ENCODE measurements at places on chromosomes 7 and 10.

- H3K27me3 ChIP-seq = peaks cover 5% of the 10 kb centered on the region
- H3K27ac ChIP-seq = peak overlapping the region; percentile 63
- H3K36me3 ChIP-seq = no peaks in the 10 kb centered on the region
- H3K4me1 ChIP-seq = peaks cover 21% of the 10 kb centered on the region
These were observed 3.1 kb downstream of the PCOLCE start for GRCh38 chr7:100604976-100605911.

DNA sequence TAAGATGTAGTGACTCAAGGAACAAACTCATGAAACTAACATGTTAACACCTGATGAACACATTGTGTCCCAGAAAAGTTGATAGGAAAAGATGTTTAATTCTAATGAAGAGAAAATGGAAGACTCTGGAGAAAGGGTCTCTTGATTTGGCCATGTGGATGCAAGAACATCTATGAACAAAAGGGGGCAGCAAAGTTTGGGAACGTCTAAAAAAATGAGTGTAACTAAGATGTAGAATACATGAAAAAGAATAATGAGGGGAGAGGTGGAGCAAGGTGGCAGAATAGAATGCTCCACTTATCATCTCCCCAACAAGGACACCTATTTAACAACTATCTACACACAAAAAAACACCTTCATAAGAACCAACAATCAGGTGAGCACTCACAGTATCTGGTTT, 805.1 kb downstream of the TNS3 start:
- DNase-seq = no peak
- H3K4me1 ChIP-seq = no peaks in the 10 kb centered on the region
- no peak overlapping the region for H3K27ac ChIP-seq
- H3K36me3 ChIP-seq = no peaks in the 10 kb centered on the region
- H3K4me3 ChIP-seq = no peak overlapping the region
- no peaks in the 10 kb centered on the region for H3K27me3 ChIP-seq

GRCh38 chr7:32803406-32804141, 88.0 kb downstream of the KBTBD2 start:
- no peak overlapping the region for H3K27ac ChIP-seq
- H3K4me1 ChIP-seq = no peaks in the 10 kb centered on the region
- peaks cover 7% of the 10 kb centered on the region for H3K36me3 ChIP-seq
- no peak overlapping the region for H3K4me3 ChIP-seq

- no peak overlapping the region for H3K27ac ChIP-seq
- DNase-seq = peak; percentile 22
- no peak overlapping the region for H3K4me3 ChIP-seq
These were observed 162.4 kb upstream of the PPP2R2D start for GRCh38 chr10:131738396-131738735.

DNA sequence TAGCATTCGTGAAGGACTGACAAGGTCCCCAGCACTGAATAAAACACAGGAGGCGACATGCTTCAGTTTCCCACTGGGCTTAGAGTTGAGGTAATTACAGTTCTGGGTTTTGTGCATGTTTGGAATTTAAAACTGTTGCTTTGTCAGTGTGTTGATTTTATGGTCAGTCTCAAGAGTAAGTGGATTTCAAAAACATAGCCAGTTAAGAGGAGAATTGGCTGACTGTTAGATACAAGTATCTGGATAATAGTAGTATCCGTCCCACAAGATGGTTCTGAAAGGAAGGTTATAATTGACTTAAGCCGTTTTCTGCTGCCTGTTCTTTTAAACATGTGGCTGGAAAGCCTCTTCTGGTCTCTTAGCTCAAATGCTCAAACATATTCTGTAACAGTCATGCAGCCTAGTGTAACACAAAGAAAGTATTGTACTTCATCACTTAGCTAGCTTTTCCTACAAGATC, 170.9 kb downstream of the POLR1F start:
- DNase-seq = no peak

DNA sequence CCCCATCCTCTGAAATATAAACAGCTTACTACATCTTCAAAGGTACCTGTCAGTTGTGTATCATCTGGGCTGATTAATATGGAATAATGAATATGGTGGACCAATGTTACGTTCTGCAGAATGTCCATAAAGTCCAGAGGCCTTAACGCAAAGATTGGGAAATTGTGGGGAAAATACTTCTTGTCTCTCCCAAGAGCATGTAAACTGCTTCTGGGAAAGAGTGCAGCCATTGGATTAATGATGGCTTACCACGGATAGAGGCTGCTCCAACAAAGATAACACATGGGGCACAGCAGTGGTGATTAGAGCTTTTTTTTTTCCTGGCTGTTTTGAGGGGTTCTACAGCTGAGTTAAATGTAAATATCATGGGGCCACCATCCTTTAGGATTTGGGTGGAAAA, 340.4 kb upstream of the AKR1E2 start:
- H3K27me3 ChIP-seq = peaks cover 3% of the 10 kb centered on the region
- H3K36me3 ChIP-seq = no peaks in the 10 kb centered on the region
- no peaks in the 10 kb centered on the region for H3K4me1 ChIP-seq
- H3K27ac ChIP-seq = no peak overlapping the region
- H3K4me3 ChIP-seq = no peak overlapping the region
- no peak for DNase-seq

GRCh38 chr10:99964791-99965190, 45.0 kb downstream of the DNMBP start:
- H3K27ac ChIP-seq = no peak overlapping the region
- H3K4me1 ChIP-seq = peaks cover 5% of the 10 kb centered on the region
- H3K27me3 ChIP-seq = no peaks in the 10 kb centered on the region
- H3K4me3 ChIP-seq = no peak overlapping the region
- DNase-seq = no peak
- H3K36me3 ChIP-seq = no peaks in the 10 kb centered on the region

- H3K4me1 ChIP-seq = peaks cover 27% of the 10 kb centered on the region
- peaks cover 2% of the 10 kb centered on the region for H3K27me3 ChIP-seq
- H3K36me3 ChIP-seq = no peaks in the 10 kb centered on the region
- peak; percentile 54 for DNase-seq
- H3K4me3 ChIP-seq = peak overlapping the region; percentile 65
These were observed 151.5 kb downstream of the ANK3 start for GRCh38 chr10:60237977-60238758.

- peaks cover 6% of the 10 kb centered on the region for H3K36me3 ChIP-seq
- no peaks in the 10 kb centered on the region for H3K4me1 ChIP-seq
- H3K27me3 ChIP-seq = no peaks in the 10 kb centered on the region
- no peak overlapping the region for H3K27ac ChIP-seq
These were observed 134.1 kb upstream of the SP4 start for GRCh38 chr7:21293771-21294170.

DNA sequence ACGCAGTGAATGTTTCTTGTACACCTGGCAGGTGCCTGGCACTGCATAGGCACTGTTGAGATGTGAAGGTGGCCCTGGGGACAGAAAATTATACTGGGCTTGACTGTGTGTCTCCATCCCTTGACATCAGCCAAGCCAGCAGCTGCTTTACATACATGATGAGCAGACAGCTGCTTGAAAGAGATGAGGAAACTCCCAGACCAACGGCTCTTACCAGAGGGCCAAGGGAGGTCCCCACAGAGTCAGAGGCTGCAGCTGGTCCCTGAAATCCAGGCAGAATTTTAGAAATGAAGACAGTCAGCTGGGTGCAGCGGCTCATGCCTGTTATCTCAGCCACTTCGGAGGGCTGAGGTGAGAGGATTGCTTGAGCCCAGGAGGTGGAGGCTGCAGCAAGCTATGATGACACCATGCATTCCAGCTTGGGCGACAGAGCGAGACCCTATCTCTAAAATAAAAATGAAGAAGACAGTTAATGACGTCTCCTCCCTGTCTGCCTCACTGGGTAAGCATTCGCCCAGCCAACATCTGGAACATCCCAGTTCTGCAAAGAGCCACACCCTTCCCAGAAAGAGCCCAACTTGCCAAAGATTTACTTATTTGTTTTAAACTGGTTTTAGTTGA, 17.6 kb downstream of the LIMK1 start:
- H3K4me3 ChIP-seq = no peak overlapping the region
- H3K27me3 ChIP-seq = no peaks in the 10 kb centered on the region
- H3K36me3 ChIP-seq = peaks cover 38% of the 10 kb centered on the region
- DNase-seq = no peak

DNA sequence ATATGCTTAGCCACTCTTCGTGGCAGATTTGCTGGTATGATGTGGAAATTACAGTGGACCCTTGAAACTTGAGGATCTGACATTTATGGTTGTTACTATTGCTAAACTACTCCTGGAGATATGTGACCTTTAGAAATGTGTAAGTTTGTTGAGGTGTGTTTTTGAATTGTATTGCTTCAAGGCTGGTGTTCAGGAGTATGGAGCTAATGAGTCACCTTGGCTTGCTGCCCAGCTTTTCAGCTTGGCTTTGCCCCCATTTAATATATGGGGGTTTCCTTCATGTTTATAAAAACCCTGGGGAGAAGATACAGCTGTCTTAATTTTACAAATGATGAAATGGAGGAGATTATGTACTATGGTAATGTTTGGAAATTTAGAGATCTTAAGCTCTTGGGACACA, 11.6 kb downstream of the HBP1 start:
- H3K27me3 ChIP-seq = no peaks in the 10 kb centered on the region
- no peak for DNase-seq
- peaks cover 17% of the 10 kb centered on the region for H3K4me1 ChIP-seq
- H3K36me3 ChIP-seq = peaks cover 31% of the 10 kb centered on the region
- H3K27ac ChIP-seq = peak overlapping the region; percentile 16
- no peak overlapping the region for H3K4me3 ChIP-seq

DNA sequence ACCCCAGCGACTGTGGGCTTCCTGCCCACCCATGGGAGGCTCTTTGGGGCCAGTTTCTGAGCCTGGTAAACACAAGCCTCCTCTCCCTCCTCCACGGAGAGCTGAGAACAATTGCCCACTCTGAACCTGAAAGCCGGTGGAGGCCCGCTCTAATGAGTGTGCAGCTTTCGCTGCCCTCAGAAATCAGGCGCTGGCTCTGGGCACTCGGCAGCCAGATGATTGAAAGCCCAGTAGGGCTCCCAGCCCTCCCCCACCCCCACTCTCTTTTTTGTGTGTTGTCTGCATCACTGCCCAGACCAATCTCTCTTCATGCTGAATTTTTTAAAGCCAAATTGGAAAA, 438.9 kb downstream of the RPS24 start:
- no peak overlapping the region for H3K27ac ChIP-seq
- no peak for DNase-seq
- no peaks in the 10 kb centered on the region for H3K36me3 ChIP-seq
- peaks cover 7% of the 10 kb centered on the region for H3K4me1 ChIP-seq
- H3K4me3 ChIP-seq = no peak overlapping the region

- peaks cover 12% of the 10 kb centered on the region for H3K36me3 ChIP-seq
- H3K27me3 ChIP-seq = peaks cover 11% of the 10 kb centered on the region
- H3K4me1 ChIP-seq = peaks cover 5% of the 10 kb centered on the region
- no peak overlapping the region for H3K27ac ChIP-seq
These were observed 30.4 kb downstream of the PDLIM1 start for GRCh38 chr10:95260397-95260881.

GRCh38 chr10:111130471-111130870, 53.6 kb downstream of the ADRA2A start:
- no peak overlapping the region for H3K27ac ChIP-seq
- H3K36me3 ChIP-seq = no peaks in the 10 kb centered on the region
- H3K4me3 ChIP-seq = no peak overlapping the region
- peak; percentile 30 for DNase-seq

- no peak overlapping the region for H3K4me3 ChIP-seq
- no peaks in the 10 kb centered on the region for H3K4me1 ChIP-seq
- peak; percentile 25 for DNase-seq
- no peak overlapping the region for H3K27ac ChIP-seq
- H3K27me3 ChIP-seq = no peaks in the 10 kb centered on the region
These were observed 39.6 kb upstream of the SHH start for GRCh38 chr7:155851892-155852291.

DNA sequence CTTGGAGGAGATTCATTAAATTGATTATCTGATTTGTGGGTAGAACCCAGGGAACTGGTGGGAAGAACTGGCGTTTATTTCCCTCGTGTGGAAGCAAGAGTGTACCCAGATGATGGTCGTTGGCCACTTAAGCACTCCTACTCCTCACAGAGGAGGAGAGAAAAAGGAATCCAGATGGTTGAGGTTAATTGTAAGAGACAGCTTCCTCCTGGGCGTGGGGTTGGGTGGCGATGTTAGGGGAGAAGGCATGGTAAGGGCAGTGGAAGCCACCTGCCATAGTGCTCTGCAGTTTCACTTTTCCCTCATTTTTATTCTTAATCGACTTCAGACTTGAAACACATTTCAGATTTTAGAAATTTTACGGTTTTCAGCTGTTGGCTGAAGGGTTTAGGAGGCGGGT, 104.1 kb downstream of the DOCK1 start:
- H3K27ac ChIP-seq = no peak overlapping the region
- DNase-seq = no peak
- H3K36me3 ChIP-seq = no peaks in the 10 kb centered on the region
- no peaks in the 10 kb centered on the region for H3K4me1 ChIP-seq

GRCh38 chr7:48398191-48398590, 226.9 kb downstream of the ABCA13 start:
- H3K4me1 ChIP-seq = no peaks in the 10 kb centered on the region
- no peak overlapping the region for H3K4me3 ChIP-seq
- DNase-seq = no peak
- no peak overlapping the region for H3K27ac ChIP-seq
- peaks cover 2% of the 10 kb centered on the region for H3K27me3 ChIP-seq

- no peak overlapping the region for H3K4me3 ChIP-seq
- H3K27me3 ChIP-seq = peaks cover 6% of the 10 kb centered on the region
- no peaks in the 10 kb centered on the region for H3K4me1 ChIP-seq
- H3K36me3 ChIP-seq = no peaks in the 10 kb centered on the region
These were observed 99.0 kb upstream of the PODXL start for GRCh38 chr7:131655447-131655846.

DNA sequence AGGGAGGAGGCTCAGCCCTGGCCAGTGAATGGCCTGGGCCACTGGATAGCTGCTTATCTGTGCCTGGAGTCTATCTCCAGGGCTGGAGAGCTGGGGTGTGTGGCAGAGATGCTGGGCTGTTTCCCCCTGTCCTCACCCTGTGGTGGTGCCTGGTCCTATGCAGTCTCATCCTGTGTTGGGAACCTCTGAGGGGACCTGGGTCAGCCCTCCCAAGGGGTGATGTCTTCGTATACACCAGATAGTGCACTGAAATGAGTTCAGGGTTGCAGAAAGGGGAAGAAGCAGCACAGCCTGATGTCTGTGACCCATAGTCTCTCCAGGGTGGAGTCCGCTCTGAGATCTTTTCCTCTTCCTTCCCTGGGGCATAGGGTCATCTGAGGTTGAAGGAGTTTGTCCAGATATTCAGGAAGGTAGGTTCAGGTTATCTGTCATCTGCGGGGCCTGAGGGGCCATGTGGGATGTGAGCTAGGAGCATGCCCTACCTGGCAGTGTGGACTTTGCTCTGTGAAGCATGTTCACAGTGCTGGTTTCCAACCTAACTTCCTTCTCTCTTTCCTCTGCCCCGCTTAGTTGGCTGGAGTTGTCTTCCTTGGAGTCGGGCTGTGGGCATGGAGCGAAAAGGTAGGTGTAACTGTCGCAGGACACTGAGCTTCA, 33.4 kb upstream of the SH2D4B start:
- no peak overlapping the region for H3K4me3 ChIP-seq
- peaks cover 64% of the 10 kb centered on the region for H3K4me1 ChIP-seq
- H3K27ac ChIP-seq = peak overlapping the region; percentile 73
- H3K36me3 ChIP-seq = peaks cover 25% of the 10 kb centered on the region
